NCI-H1105 treated with DMSO at 0.1 percent for 48 hours (cell line): ENCODE measurements at places on chromosomes 12 and 14.

DNA sequence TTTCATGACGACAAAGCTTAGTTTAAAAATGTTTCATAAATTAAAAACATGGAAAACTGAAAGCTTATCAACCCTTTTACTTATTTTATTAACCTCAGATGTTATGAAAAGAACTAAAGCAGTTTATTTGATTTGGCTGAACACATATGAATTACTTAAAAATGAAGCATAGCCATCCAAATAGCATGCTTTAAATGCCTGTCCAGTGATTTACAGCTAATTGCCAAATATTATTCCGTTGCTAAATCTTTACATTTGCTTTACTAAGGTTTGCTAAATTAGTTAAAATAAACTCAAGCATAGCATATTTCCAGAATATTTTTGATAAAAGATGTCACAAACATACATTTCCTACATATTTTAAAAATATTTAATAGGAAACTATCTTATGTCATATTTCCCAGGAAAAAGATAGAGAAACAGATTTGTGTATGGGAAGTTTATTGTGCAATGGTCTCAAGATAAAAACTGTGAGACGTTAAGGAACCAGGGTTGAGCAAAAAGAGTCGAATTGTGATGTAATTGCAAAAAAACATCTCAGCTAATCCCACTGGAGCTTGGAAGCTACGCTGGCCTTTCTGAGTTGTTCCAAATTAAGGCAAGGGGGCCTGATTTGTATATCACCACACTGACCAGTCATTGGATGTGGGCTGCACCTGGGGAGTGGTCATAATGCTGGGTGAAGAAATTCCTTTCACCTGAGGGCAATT, 25.8 kb downstream of the GPR135 start:
- DNase-seq = no peak

DNA sequence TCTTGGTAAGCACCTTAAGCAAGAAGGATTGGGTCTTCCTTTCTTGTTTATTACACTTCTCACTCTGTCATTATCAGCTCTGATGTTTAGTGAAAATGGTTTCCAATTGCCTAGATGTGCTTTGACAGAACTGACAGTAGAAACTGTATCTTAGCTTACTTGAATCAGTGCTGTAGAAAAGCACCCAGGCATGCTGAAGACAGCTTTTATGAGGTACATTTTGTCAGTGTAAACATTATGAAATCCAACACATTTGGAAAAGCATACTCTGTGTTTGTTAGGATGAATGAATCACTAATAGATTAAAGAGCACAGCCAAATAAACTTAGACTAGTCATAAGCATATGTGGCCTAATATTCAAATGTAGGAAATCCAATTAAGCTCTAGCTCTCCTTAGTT, 290.2 kb upstream of the NPAS3 start:
- DNase-seq = no peak

DNA sequence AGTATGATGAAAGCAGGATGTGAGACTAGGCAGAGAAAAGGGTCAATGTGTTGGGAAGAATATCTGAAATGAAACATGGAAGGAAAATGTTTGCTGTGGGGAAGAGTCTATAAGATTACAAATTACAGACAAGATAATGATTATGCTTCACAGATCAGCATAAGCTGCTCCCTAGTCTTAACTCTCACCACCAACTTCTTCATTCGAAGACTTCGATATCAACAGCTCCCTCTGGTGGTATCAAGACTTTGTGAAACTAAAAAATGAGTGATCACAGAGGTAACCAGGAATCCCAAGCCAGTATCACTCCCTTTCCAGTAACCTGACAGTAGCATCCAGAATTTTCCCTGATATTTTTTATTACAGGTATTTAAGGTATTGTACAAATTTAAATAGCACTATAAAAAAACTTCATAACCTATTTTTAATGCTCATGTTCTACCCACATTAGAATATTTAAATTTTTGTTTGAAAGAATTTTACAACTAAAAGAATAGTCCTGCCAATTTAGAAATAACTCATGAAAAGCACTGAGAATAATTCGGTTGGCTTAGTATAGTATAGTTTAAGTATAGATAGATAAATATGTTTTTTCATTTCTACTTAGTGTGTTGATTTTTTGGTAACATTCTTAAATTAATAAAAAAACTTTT, 84.4 kb downstream of the C2CD5 start:
- DNase-seq = peak; percentile 44

- no peak for DNase-seq
These were observed 101.6 kb downstream of the PELI2 start for GRCh38 chr14:56219666-56220413.

DNA sequence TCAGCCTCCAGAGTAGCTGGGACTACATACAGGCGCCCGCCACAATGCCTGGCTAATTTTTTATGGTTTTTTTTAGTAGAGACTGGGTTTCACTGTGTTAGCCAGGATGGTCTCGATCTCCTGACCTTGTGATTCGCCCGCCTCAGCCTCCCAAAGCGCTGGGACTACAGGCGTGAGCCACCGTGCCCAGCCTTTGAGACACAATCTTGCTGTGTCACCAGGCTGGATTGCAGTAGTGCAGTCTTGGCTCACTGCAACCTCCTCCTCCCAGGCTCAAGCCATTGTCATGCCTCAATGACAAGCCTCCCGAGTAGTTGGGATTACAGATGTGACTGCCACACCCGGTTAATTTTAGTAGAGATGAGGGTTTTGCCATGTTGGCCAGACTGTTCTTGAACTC, 21.3 kb upstream of the STRN3 start:
- no peak for DNase-seq

DNA sequence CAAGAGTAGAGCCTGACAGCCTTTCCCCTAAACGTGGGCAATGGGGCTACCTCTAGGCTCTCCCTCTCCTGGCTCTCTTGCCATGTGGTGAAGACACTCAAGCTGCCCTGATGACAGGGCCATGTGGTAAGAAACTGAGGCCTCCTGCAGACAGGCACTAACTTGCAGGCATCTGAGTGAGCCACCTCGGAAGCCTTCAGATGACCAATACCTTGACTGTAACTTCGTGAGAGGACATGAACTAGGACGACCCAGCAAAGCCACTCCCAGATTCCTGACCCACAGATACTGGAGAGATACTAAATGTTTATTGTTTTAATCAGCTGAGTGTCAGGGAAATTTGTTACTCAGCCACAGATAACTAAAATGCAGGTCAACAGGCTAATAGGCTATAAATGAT, 96.4 kb downstream of the EFCAB11 start:
- DNase-seq = no peak

DNA sequence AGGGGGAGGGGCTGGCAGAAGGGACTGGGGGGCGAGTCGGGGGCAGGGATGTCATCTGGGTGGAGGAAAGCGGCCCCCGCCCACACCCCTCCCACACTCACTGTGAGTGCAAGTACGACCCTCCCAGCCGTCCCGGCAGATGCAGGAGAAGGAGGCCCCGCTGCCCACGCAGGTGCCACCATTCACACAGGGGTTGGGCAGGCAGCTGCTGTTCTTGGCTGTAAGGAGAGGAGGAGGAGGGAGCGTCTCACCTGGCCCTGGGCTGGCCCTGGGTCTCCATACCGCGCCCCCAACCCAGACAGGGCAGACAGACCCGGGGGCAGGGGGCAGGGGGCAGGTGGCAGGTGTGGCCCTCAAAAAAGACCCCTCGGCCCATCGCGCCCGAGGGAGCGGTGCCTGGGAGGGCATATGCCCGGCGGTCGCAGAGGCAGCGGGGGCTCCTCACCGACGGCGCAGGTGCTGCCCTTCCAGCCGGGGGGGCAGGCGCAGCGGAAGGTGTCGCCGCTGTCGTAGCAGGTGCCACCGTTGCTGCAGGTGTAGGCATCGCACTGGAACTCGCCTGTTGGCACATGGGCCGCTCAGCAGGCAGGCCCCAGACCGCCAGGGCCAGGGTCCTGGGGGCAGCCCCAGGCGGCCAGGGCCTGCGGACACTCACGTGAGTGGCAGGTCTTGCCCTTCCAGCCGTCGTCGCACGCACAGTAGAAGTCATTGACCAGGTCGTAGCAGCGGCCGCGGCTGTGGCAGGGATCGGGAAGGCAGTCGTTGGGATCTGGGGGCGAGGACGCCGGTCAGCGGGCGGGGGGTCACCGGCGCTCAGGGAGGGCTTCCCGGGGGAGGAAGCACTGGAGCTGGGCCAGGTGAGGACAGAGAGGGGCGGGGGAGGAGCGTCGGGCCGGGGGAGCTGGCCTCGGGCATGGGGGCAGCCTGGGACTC, 20.6 kb downstream of the JAG2 start:
- DNase-seq = no peak

- no peak for DNase-seq
These were observed 53.4 kb downstream of the ELK3 start for GRCh38 chr12:96247563-96247962.

- DNase-seq = no peak
These were observed 235.2 kb upstream of the CRY1 start for GRCh38 chr12:107328442-107329133.

DNA sequence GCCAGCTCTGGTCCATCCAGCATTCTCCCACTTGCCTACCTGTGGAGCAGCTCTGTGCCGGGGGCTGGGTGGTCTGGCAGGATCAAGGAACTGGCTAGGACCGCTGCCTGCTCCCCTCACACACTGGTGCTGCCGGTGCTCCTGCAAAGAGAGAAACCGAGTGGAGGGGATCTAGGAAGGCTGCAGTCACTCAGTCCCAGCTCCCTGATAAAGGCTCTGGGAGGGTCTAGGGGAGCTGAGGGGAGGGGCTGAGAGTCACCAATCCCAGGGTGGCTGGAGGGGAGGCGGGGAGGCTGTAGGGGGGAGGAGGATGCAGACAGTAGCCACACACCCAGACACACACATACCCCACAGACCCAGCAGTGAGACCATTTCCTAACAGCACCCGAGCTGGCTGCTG, at the start of gene TAC3:
TSS of gene TAC3 (minus strand) at position 182 of the 400 bp plus-strand sequence. CDS start 732 bp downstream, outside the sequence.
- no peak for DNase-seq

DNA sequence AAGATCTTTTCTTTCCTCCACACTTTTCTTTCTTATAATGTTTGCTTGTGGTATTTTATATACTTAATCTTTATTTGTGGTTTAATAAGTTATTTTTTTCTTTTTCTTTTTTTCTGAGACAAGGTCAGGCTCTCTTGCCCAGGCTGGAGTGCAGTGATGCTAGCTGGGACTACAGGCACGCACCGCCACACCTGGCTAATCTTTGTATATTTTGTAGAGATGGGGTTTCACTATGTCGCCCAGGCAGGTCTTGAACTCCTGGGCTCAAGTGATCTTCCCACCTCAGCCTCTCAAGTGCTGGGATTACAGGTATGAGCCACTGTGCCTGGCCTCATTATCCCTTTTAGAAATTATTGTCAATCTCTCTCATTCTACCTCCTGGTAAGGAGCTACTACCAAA, 87.1 kb downstream of the SCFD1 start:
- no peak for DNase-seq
